Stomach (tissue), 19 donors: ENCODE measurements at places on chromosomes 11 and 22. TPM values are rescaled to one million over a fixed set of nuclear protein-coding genes. Genes with fewer than 3 reads are reported as not detected.

Gene VPREB1
- not detected for total RNA-seq

Gene SEC14L6
- 0.58 TPM for total RNA-seq

Gene RASSF10
- 7.0 TPM for total RNA-seq

Gene ZNRF3
- total RNA-seq, result 4.3 TPM

Gene IGSF22
- 8.3 TPM for total RNA-seq

Gene PEX16
- total RNA-seq, result 16.2 TPM

Gene GGTLC3
- not detected for total RNA-seq

DNA sequence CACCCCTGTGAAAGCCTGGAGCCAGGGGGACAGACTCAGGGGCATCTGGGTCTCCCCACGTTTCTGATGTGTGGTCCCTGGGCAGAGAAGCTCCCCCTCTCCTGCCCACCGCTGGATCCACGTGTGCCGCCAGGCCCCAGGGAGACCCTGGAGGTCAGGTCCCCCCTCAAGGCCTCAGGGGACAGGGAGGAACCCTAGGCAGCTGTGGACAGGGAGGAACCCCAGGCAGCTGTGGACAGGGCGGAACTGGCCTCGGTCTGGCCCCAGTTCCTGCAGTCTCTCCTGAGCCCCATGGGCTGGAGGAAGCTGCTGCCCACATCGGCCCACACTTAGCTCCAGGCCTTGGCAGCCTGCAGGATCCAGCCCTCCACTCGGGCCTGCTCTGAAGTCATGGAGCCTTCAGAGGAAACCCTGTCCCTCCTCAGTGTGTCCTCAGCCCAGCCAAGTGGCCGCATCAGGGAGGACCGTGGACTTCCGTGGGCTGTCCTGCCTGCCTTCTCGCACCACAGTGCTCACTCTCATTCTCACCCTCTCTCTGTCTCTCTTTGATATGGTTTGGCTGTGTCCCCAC is 127.7 kb downstream of the BRD1 start:
- no peaks in the 10 kb centered on the region for H3K4me1 ChIP-seq
- no peak overlapping the region for H3K4me3 ChIP-seq

DNA sequence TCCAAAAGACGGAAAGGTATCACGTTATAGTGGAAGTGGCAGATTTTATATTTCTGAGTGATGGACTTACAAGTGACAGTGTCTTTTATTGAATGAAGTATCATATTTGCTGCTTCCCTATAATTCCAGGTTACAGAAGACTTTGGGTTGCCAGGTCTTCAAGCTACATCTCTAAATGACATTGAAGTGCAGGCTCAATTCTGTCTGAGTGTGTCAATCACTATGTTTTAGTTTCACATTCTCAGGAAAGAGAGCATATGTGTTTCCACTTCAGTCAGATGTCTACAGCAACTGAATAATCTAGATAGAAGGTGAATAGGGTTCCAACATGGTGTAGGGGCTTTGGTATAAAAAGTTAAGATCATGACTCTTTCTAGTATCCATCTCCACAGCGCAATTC is 492.7 kb upstream of the API5 start:
- no peaks in the 10 kb centered on the region for H3K36me3 ChIP-seq
- DNase-seq, result no peak
- H3K4me1 ChIP-seq, result no peaks in the 10 kb centered on the region
- H3K27me3 ChIP-seq, result no peaks in the 10 kb centered on the region
- no peak overlapping the region for H3K4me3 ChIP-seq
- no peak overlapping the region for H3K27ac ChIP-seq

- no peak for DNase-seq
- H3K4me3 ChIP-seq, result no peak overlapping the region
- peaks cover 9% of the 10 kb centered on the region for H3K27me3 ChIP-seq
- H3K27ac ChIP-seq, result no peak overlapping the region
Observed at GRCh38 chr11:115950660-115951059, 446.4 kb upstream of the CADM1 start.

GRCh38 chr11:48129697-48130395 is 86.8 kb upstream of the OR4B1 start:
- no peaks in the 10 kb centered on the region for H3K27me3 ChIP-seq
- no peak overlapping the region for H3K4me3 ChIP-seq
- DNase-seq, result no peak

DNA sequence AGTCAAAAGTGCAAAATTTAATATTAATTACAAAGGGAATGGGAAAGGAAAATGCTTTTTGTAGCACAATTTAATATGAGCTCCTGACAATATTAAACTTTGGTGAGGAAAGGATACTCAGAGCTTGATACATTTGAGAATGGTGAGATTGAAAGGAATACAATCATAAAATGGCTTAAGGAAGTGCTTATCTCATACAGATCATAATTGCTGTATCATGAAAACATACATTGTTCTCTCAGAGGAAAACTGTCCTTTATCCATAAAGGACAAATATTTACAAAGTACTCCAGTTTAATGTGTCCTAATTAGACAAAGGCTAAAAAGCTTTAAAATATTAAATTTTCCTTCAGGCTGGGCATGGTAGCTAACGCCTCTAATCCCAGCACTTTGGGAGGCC is 260.4 kb downstream of the TMEM135 start:
- no peaks in the 10 kb centered on the region for H3K36me3 ChIP-seq
- DNase-seq, result no peak
- H3K4me1 ChIP-seq, result peaks cover 8% of the 10 kb centered on the region

GRCh38 chr11:66976028-66976467 is 944 bp downstream of the C11orf86 start:
- H3K36me3 ChIP-seq, result no peaks in the 10 kb centered on the region
- no peak overlapping the region for H3K4me3 ChIP-seq
- H3K27ac ChIP-seq, result no peak overlapping the region
- no peaks in the 10 kb centered on the region for H3K27me3 ChIP-seq
- DNase-seq, result peak; percentile 45

GRCh38 chr11:123578778-123579481 is 75.5 kb downstream of the SCN3B start:
- H3K36me3 ChIP-seq, result no peaks in the 10 kb centered on the region
- no peak for DNase-seq
- H3K4me1 ChIP-seq, result peaks cover 19% of the 10 kb centered on the region
- H3K4me3 ChIP-seq, result no peak overlapping the region
- peaks cover 9% of the 10 kb centered on the region for H3K27me3 ChIP-seq

GRCh38 chr11:111635706-111636045 is 33.4 kb downstream of the SIK2 start:
- DNase-seq, result peak; percentile 83
- H3K27me3 ChIP-seq, result no peaks in the 10 kb centered on the region
- H3K4me1 ChIP-seq, result peaks cover 41% of the 10 kb centered on the region

GRCh38 chr11:115874843-115875242 is 370.6 kb upstream of the CADM1 start:
- H3K36me3 ChIP-seq, result no peaks in the 10 kb centered on the region
- H3K27me3 ChIP-seq, result no peaks in the 10 kb centered on the region
- no peak for DNase-seq
- no peak overlapping the region for H3K4me3 ChIP-seq
- no peak overlapping the region for H3K27ac ChIP-seq

GRCh38 chr11:78070621-78071020 is 7.0 kb downstream of the THRSP start:
- no peak for DNase-seq
- H3K4me3 ChIP-seq, result no peak overlapping the region
- H3K27ac ChIP-seq, result no peak overlapping the region
- H3K36me3 ChIP-seq, result peaks cover 57% of the 10 kb centered on the region

GRCh38 chr11:128928400-128928799 is 14.3 kb downstream of the TP53AIP1 start:
- no peaks in the 10 kb centered on the region for H3K36me3 ChIP-seq
- DNase-seq, result no peak
- H3K27ac ChIP-seq, result no peak overlapping the region
- no peaks in the 10 kb centered on the region for H3K4me1 ChIP-seq

- no peaks in the 10 kb centered on the region for H3K36me3 ChIP-seq
- no peak overlapping the region for H3K27ac ChIP-seq
- H3K4me1 ChIP-seq, result no peaks in the 10 kb centered on the region
- H3K27me3 ChIP-seq, result no peaks in the 10 kb centered on the region
- no peak overlapping the region for H3K4me3 ChIP-seq
Observed at GRCh38 chr11:77236901-77237300, 64.6 kb downstream of the GDPD4 start.

DNA sequence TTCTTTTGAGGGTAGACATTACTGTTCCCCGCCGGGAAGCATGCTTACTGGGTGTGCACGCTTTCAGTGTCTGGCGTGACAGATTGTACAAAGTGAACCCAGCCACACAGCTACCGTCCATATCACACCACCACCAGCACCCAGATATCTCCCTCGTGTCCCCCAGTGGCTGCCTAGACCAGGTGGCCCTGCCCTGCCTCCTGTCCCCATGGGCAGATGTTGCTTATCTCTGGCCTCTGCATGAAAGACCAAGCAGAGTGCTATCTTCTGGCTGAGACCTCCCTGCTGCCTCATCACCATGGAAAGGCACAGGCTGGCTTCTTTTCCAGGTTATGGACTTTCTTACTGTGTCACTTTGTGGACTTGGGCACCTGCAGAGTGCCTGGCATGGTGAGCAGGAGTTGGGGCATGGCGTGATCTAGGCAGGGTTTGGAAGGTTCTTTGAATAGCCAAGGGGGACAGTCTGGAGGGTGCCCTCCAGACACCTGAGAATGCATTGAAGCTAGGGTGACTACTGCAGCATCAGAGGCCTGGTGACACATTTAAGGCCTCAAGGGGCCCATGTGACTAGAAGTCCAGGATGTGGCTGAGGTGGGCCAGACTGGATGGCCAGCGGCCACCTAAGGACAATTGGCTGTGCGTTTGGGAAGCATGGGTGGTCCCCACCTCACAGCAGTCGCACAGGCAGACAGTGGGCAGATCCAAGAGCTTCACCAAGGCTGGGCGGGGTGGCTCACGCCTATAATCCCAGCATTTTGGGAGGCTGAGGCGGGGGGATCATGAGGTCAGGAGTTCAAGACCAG is 4.7 kb downstream of the TANGO2 start:
- no peak overlapping the region for H3K27ac ChIP-seq
- no peaks in the 10 kb centered on the region for H3K27me3 ChIP-seq
- no peak for DNase-seq
- no peak overlapping the region for H3K4me3 ChIP-seq
- H3K4me1 ChIP-seq, result peaks cover 22% of the 10 kb centered on the region
- peaks cover 6% of the 10 kb centered on the region for H3K36me3 ChIP-seq

DNA sequence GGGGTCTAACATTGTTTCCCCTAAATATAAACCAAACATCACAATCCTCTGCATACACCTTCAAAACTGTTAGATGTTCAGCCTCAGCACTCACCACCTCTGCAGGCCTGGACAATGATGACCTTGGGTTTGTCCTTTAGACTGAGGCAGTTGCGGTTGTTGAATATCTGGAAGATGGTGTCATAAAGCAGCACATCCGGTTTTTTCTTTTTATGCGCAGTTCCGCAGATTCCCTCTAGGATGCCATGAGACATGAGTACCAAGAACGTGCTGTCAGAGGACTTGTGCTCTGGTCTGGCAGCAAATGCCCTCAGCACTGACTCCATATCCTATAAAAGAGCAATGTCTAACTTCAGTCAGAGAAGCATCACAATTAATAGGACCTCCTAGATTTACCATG is 22.8 kb downstream of the CASP5 start:
- no peaks in the 10 kb centered on the region for H3K27me3 ChIP-seq
- no peak overlapping the region for H3K4me3 ChIP-seq
- DNase-seq, result no peak
- no peaks in the 10 kb centered on the region for H3K4me1 ChIP-seq

- H3K4me3 ChIP-seq, result no peak overlapping the region
- no peaks in the 10 kb centered on the region for H3K36me3 ChIP-seq
- no peak for DNase-seq
- no peak overlapping the region for H3K27ac ChIP-seq
Observed at GRCh38 chr11:79626135-79627075, 185.6 kb upstream of the TENM4 start.

DNA sequence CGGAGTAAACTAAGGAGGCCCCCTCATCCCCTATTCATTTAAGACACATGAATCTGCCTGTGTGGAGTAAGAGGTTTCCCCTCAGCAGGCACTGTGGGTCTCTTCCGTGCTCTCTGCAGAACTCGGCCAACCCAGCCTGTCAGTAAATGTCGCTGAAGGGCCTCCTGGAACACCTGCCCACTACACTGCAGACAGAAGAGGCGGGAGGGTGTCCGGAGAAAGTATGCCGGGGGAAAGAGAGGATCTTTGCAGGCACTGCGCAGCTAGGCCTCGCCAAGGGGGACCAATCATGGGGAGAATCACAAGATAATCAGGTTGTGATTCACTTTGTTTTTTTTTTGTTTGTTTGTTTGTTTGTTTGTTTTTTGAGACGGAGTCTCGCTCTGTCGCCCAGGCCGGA is 110.8 kb downstream of the MORC2 start:
- H3K27me3 ChIP-seq, result no peaks in the 10 kb centered on the region
- H3K4me1 ChIP-seq, result no peaks in the 10 kb centered on the region
- H3K27ac ChIP-seq, result no peak overlapping the region
- no peak for DNase-seq
- no peak overlapping the region for H3K4me3 ChIP-seq

DNA sequence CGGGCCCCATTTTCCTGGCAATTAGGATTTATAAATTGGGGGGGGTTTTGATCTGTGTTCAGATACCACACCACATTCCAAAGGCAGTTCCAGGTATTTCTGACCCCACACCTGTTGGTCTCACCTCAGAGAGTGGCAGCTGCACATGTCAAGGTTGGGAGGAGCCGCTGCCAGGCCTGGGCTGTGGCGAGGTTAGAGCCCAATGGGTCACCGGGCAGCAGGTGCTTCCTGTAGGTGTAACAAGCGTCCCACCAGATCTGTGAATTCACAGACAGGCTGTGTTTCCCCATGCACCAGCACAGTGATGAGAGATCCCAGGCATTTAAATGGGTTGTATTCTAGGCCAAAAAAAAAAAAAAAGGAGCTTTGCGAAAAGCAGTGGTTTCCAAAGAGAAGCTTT is 58.6 kb downstream of the CABIN1 start:
- H3K4me3 ChIP-seq, result no peak overlapping the region
- no peaks in the 10 kb centered on the region for H3K27me3 ChIP-seq
- DNase-seq, result no peak

GRCh38 chr11:86517557-86517956 is 142.9 kb downstream of the CCDC81 start:
- peaks cover 65% of the 10 kb centered on the region for H3K4me1 ChIP-seq
- no peak for DNase-seq
- no peaks in the 10 kb centered on the region for H3K27me3 ChIP-seq
- no peaks in the 10 kb centered on the region for H3K36me3 ChIP-seq
- H3K27ac ChIP-seq, result no peak overlapping the region

GRCh38 chr11:71086687-71087258 is 165.6 kb downstream of the SHANK2 start:
- no peaks in the 10 kb centered on the region for H3K36me3 ChIP-seq
- H3K27ac ChIP-seq, result no peak overlapping the region

- no peak for DNase-seq
- peaks cover 6% of the 10 kb centered on the region for H3K36me3 ChIP-seq
- no peaks in the 10 kb centered on the region for H3K27me3 ChIP-seq
- peak overlapping the region; percentile 100 for H3K27ac ChIP-seq
Observed at GRCh38 chr11:696955-697491, 1.4 kb downstream of the TMEM80 start.

- H3K4me3 ChIP-seq, result no peak overlapping the region
- H3K27ac ChIP-seq, result no peak overlapping the region
- no peaks in the 10 kb centered on the region for H3K27me3 ChIP-seq
Observed at GRCh38 chr22:42056757-42057511, 13.7 kb downstream of the NAGA start.
